ENCODE measurements at places on chromosomes 5 and 9. TPM values are rescaled to one million over a fixed set of nuclear protein-coding genes. Genes with fewer than 3 reads are reported as not detected.

DNA sequence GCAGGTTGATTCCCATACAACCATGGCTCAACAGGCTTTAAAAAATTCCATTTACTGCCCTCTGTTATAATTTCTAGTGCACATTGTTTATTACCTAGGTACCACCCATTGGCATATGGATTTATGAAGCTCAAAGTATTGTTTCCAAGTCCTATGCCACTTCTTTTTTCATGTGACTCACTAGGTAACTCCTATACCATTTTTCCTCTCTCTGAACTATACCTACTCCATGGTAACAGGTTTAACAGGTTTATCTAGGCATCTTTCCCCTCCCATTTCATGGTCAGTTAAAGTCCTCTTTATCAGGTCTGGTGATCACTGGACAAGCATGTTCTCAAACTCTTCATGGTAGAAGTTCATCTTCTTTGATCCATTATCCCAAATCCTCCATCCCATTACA lies 49.6 kb upstream of the ABCA1 start:
- DNase-seq: no peak

DNA sequence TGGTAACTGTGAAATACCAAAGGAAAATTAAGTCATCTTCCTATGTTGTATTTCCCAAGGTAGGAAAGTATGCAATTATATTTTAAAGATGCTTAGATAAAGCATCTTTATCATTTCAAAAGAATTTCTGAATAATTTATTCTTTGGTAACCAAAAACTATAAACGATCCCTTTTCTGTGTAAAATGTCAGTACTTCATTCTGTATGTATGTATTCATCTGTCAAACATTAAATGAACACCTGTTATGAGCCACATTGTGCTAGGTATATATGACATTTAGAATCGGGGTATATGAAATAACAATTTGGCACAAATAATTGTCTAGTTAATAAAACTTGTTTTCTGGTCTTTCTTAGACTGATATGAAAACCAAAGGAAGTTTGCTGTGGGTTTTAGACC lies 89.4 kb upstream of the DHFR start:
- no peak for DNase-seq

- no peak for DNase-seq
These were observed 30.9 kb downstream of the ANGPTL2 start for GRCh38 chr9:127091526-127091925.

GRCh38 chr9:93950619-93951601 lies 4.2 kb downstream of the BARX1 start:
- no peak for DNase-seq

- DNase-seq: peak; percentile 91
These were observed 49.6 kb upstream of the PSD2 start for GRCh38 chr5:139745800-139746690.

DNA sequence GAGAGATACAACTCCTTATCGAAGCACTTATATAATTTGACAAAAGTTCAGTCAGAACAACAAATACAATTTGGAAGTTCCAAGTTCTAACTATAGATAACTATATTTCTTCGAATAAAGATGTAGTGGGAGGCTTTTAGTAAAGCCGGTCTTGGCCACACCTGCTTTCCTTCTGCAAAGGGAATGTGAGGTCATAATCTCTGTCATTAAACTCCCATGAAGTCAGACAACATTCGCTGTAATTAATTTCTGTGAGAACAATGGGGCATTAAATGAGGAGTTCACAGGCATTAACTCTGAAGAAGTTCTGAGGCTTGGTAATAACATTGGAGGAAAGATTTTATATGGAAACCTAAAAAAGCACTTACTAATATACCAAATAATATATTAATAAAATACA lies 67.5 kb downstream of the MCTP1 start:
- no peak for DNase-seq

DNA sequence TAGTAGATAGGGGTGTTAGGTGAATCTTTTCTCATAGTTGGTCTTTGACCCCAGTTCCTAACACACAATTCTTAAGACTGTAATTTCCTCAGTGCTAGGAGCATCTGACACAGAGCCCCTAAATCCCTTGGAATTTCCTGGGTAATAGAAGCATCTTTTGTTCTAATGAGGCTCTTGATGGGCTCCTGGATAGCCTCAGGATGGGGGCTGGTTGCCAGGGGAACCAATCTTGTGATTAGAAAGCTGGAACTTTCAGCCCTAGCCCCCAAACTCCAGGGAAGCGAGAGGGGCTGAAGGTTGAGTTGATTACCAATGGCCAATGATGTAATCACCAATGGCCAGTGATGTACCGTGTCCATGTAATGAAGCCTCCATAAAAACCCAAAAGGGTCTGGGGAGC lies 44.5 kb downstream of the CCDC125 start:
- DNase-seq: no peak

- no peak for DNase-seq
These were observed 44.3 kb downstream of the CYSTM1 start for GRCh38 chr5:140219068-140219991.

DNA sequence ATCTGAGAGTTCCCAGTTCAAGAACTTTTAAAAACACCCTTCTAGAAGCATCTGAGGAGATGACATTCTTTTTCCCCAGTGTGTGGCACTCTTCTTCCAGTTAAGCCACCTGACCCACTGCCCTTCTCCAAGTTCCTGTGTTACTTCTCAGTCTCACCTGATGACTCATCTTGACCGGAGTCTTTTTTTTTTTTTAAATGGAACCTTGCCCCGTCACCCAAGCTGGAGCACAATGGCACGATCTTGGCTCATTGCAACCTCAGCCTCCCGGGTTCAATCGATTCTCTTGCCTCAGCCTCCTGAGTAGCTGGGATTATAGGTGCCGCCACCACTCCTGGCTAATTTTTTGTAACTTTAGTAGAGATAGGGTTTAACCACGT lies 224.1 kb upstream of the DAB2 start:
- no peak for DNase-seq

DPH7 gene
- polyA plus RNA-seq: 45.4 TPM

DNA sequence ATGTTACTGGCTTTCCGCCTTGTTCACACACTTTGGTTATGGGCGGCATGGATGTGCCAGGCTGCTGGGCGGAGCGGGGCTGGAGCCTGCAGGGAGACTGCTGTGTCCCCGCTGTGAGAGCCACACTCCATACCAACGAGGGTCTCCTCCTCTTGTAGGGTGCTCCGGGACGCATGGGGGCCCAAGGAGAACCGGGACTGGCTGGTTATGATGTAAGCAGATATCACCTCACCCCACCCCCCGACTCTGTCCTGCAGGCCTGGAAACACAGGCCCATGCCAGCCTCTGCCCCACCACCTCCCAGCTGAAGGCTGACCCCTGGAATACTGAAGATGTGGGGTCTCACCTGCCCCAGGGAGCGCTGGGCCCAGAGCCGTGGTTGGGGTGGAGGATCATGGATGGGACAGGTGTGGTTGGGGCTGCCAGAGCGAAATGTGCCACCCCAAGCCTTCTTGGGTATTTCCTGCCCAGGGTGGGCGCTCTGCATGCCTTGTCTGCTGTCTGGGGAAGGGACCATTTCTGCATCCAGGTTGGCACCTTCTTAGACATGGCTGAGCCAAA lies 39.3 kb upstream of the ORM1 start:
- no peak for DNase-seq

DNA sequence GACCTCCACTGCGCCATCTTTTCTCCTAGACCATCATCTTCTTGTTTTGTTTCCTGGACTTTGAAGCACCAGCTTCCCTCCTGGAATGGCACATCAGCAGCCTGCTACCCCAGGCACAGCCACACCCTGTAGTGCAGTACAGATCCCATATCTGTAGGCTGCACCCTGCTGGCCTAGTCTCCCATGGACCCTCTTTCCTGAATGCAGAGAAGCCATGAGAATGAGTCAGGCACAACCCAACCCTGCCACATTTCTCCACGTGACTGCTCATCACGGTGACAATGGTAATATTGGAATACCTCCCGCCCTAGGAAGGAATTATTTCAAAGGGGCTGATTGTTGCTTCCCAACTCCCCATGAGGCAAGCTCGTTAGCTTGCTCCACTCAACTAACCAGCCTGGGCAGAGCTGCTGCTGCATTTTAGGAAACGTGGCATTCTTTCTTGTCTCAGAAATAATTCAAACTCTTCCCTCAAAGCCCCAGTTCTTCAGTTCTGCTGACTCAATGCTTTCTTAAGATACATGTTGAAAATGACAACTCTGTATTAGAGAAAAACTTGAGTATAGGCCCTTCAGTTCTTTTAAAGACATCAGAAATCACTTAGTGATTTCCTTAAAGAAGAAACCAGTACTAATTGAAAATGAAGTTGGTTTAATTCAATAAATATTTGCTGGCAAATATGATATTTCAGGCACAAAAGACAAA lies 328.1 kb downstream of the MLLT3 start:
- DNase-seq: no peak

DNA sequence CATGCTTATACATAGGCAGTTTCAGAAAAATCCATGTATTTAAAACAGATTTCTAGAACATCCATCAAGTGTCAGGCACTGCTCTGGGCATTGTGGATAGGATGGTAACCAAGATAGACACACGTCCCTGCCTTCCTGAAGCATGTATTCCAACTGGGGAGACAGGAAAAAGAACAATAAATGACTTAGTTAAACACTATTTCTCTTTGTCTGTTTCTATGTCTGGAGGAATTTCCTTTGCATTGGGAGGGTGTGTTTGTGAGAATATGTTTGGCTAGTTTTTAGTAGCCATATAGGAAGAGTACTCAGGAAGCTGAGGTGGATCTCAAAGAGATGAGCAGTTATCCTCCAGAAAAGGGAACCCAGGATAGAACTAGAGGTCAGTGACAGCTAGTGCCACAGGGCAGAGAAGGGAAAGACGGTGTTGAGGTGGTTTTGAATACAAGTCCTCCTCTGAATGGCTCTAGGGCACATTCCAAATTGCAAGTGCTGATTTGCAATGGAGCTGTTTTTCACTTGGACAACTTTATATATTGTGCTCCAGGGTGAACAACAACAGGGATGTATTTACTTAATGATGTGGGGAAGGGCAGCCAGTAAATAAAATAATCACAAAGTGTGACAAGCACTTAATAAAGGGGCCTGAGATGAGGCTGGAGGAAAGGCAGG lies 144.7 kb upstream of the SHB start:
- DNase-seq: no peak

NR5A1 gene
- not detected for polyA plus RNA-seq

DNA sequence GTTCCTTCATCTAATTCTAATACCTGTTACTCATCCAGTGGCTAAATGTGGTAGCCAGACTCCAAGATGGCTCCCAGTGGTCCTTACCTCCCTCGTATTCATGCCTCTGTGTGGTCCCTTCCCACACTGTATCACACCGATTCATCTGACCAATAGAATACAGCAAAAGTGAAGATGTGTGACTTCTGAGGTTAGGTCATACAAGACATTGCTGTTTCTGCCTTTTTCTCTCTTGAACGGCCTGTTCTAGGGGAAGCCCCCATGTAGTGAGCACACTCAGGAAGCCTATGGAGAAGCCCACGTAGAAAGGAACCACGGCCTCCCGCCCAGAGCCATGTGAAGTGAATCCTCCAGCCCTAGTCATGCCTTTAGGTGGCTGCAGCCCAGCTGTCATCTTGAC lies 9.4 kb upstream of the C5 start:
- DNase-seq: no peak

- DNase-seq: peak; percentile 96
These were observed 30.5 kb upstream of the ZSWIM6 start for GRCh38 chr5:61301341-61302199.

- peak; percentile 95 for DNase-seq
These were observed at the start of gene COL27A1 for GRCh38 chr9:114155263-114155994. Gene COL27A1 (plus strand): TSS chr9:114155537. CDS start chr9:114155951, 414 bp downstream.

PRRX2 gene
- polyA plus RNA-seq: 5.6 TPM

CDKN2A gene
- polyA plus RNA-seq: not detected

DNA sequence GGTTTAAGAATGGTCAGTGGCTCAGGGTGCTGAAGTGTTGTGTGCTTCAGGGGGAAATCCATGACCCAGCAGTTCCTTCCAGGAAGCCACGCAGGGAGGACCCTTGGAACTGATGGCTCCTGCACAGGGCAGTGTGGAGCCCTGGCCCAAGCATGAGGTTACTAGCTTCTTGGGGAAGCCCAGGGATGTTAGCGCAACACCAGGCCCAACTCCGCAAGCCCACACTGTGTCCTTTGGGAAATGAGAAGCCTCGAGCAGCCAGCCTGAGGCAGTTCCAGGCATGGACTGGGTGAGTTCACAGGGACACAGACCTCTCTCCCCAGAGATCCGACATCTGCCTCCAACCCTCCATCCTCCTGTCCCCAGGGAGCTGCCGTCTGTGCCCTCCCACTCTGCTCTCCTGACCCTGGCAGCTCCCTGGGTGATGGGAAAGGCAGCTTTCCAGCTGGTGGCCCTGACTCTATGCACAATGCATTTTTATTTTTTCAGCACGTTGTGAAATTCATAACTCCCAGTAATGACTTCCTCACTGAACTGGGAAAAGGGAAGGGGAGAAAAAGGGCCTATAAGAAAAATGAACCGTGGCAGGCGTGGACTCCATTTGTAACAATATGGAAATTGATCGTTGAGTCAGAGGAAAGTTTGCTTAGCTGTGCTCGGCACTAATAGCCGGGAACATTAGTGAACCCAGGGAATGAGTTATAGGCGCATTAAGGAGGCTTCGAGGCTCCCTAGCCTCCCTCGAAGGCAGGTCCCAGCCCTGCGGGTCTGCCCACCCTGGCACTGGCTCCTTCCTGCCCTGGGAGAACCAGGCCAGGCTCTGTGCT lies 34.1 kb downstream of the LMX1B start:
- no peak for DNase-seq

GRCh38 chr9:18114559-18115475 lies 359.1 kb upstream of the ADAMTSL1 start:
- DNase-seq: peak; percentile 92

DNA sequence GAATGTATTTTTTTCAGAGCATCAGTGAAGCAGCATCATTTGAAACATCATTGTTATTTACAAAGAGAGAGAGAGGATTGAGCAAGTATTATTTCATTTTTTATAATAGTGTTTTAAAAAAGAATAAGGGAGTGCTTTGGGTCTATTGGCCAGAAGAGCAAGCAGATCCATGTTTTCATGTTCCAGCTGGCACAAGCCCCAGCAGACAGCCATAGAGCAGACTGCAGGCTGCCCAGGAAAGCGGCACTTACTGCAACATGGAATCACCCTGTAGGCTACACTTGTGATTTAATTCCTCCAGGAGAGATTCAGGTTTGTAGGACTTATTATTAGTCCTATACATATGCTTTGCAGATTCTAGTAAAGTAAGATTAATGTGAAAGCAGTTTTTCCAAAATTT lies 407.0 kb upstream of the GRAMD2B start:
- peak; percentile 77 for DNase-seq

- no peak for DNase-seq
These were observed 98.7 kb downstream of the RAPGEF6 start for GRCh38 chr5:131536211-131536826.

GRCh38 chr9:75869236-75869635 lies 21.2 kb upstream of the PCSK5 start:
- DNase-seq: no peak

Measured in muscle of back (tissue), 13 donors.